Coronary artery (tissue), 2 donors: ENCODE measurements at places on chromosomes 3 and 15.

GRCh38 chr3:106850437-106850836 is 526.8 kb upstream of the CCDC54 start:
- DNase-seq, result no peak

DNA sequence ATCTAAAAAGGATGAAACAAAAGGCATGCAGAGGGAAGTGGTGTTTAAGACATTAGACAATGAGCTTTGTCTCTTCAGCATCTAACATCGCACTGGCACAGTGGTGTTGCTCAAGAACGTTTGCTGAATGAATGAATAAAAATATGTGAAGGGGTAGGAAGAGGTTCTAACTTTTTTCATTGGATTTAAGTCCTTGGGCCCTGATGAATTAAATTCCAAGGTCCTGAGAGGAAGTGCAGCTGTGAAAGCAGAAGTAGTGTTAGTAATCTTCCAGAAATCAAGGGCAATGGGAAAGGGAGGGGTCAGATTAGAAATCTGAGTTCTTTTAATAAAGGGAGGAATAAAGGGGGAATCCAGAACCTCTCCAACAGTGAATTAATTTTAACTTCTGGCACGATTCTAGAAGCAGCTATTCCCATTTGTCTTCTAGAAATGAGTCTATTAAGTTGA is 29.6 kb downstream of the TLNRD1 start:
- DNase-seq, result no peak

DNA sequence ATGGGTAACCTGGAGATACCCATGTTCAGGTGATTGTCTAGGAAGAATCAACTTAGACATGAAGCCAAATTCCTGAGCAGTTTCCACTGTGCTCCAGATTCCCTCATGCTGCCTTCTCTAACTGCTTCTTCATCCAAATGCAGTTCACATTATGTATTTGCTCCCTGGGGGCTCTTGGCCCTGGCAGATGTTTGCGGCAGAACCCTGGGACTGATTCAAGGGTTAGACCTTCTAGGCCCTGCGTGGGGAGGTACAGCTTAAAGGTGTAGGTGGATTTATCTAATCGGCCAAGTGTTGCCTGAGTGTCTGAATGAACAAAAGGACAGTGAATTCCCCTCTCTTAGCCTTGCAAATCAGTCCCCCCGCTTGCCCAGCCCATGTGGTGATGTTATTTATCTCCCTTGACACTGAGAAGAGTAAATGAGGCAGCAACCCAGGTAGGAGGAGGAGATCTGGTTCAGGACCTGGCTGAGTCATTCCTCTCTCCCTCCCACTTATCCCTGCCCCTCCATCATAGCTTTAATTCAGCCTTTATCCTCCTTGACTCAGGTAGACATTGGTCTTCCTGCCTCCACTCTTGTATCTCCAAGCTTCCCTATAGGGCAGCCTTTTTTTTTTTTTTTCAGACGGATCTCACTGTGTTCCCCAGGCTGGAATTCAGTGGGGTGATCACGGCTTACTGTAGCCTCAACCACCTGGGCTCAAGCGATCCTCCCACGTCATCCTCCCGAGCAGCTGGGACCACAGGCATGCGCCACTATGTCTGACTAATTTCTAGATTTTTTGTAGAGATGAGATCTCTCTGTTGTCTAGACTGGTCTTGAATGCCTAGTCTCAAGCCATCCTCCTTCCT is 54.8 kb downstream of the MAGEF1 start:
- DNase-seq, result no peak

GRCh38 chr15:38438031-38438986 is 15.6 kb upstream of the FAM98B start:
- DNase-seq, result no peak

GRCh38 chr15:74295800-74296199 is 59.7 kb downstream of the CCDC33 start:
- DNase-seq, result no peak

DNA sequence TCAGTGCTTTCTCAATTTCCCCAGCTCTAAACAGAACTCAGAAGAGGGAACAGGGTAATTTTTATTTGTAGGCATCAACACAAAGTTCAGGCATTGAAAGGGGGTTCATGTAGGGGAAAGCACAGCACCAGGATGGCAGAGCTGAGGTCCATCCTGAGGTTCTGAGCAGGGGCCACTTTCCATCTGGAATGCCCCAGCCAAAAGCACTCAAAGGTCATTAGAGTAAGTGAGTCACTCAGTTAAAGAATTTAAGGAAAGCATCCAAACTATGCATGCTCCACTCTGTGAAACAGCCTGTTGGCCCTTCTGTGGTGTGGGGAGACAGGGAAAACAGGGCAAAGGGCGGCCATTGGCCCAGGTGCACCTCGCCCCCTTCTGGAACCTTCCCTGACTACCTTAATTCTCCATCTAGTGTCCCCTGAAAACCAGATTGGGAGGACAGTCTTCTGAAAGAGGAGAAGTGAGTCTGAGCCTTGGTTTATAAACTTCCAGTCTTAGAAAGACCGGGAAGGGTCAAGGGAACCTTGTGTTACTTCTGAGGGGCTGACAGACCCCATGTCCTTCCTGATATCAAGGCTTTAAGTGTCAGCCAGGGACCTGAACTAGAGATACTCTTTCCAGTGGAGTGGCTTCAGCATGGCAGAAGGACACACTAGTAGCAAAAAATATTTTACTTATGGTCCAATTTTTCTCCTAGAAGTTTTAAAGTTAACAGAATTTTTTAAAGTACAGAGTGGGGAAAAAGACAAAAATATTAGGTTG is 133.3 kb downstream of the MYLK start:
- no peak for DNase-seq

- no peak for DNase-seq
These were observed 17.6 kb downstream of the TKT start for GRCh38 chr3:53238051-53238850.

DNA sequence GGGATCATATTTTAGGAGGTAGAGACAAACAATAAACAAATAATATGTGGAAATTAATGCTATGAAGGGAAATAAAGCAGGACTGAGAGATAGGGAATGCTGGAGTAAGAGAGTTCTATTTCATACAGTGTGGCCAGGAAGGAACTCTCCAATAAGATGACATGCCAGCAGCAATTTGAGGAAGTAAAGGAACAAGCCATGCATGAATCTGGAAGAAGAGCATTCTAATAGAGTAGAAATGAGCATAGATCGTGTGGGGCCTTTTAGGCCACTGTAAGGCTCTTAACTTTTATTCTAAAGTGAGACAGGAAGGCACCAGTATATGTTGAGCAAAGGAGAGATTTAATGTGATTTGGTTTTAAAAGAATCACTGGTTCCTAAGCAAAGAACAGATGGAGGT is 126.3 kb downstream of the DMXL2 start:
- no peak for DNase-seq

- no peak for DNase-seq
These were observed 161.7 kb downstream of the ARPP21 start for GRCh38 chr3:35800960-35801459.

DNA sequence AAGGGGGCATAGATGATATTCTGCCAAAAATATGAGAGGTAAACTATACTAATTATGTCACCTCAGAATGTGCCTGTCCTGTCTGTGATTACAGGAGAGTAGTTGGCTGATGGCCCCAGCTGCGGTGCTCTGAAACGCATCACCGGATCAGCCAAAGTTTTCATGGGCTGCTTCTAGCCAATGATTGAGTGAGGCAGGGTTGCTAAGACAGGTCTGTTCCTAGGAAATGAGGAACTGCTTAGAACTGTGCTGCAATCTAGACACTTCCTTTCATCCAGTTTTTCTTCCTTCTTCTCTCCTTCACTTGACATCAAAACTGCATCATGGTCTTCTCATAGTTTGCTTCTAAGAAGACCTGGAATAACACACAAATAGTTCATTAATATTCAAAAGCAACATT is 124.0 kb downstream of the KCNH8 start:
- DNase-seq, result no peak
